Camera-type eye (tissue), 1 donor: ENCODE measurements at places on chromosomes 13 and 19. TPM values are rescaled to one million over a fixed set of nuclear protein-coding genes. Genes with fewer than 3 reads are reported as not detected.

The SHISA2 gene
- 41.9 TPM for total RNA-seq

The ARHGAP45 gene
- 11.5 TPM for total RNA-seq

The PDE4C gene
- total RNA-seq, result 3.8 TPM

The SELENOV gene
- 1.7 TPM for total RNA-seq

The KIR2DL1 gene
- not detected for total RNA-seq

The SIGLEC12 gene
- total RNA-seq, result not detected

The ICAM3 gene
- 1.6 TPM for total RNA-seq
